A549 treated with DMSO at 1 μM for 4 hours (cell line): ENCODE measurements at places on chromosomes 6 and 20. TPM values are rescaled to one million over a fixed set of nuclear protein-coding genes. Genes with fewer than 3 reads are reported as not detected.

Gene DHX16
- total RNA-seq: 24.8 to 29.7 TPM (median 29.0 TPM) in 5 replicates

Gene PAX1
- 0.05 TPM in 1 of 5 replicates, not detected in the others for total RNA-seq

Gene CDH4
- total RNA-seq: 6.7 to 10.3 TPM (median 8.4 TPM) in 5 replicates

Gene TSHZ2
- total RNA-seq: not detected in 5 replicates

Gene BANF2
- total RNA-seq: not detected in 5 replicates

Gene TSPO2
- total RNA-seq: not detected in 5 replicates

Gene ZC2HC1B
- not detected in 5 replicates for total RNA-seq
